ENCODE measurements at places on chromosomes 5 and 9.

DNA sequence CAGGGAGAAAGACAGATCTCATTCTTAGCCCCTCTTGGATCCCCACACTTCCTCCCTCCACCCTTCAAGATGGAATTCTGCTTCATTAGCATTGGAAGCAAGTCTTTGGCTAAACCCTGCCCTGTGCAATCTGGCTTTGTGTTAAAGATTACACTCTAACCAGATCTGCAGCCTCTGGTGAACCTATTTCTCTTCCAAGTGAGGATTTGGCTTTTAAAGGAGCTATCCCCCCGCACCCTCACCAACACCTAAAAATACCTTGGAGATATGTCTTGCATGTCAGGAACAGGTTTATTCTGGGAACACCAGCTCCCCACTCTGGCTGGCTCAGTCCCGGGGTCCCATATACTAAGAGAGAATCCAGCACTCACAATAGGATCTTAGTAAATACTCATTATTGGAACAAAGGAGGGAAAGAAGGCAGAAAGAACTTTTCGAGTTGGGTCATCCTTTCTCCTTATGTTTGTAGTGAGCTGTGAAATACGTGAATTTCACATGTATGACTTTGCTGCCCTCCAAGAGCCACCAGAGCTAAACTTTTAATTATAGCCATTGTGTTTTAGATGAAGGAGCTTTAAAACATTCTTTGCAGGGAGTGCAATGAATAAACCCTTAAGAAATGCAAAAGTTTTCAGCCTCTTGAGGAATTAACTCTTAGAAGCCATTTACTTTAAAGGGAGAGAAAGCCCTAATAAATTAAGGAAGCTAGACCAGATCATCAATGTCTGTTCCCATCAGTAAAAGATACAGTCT lies 53.7 kb upstream of the HRH2 start:
- DNase-seq, result no peak

DNA sequence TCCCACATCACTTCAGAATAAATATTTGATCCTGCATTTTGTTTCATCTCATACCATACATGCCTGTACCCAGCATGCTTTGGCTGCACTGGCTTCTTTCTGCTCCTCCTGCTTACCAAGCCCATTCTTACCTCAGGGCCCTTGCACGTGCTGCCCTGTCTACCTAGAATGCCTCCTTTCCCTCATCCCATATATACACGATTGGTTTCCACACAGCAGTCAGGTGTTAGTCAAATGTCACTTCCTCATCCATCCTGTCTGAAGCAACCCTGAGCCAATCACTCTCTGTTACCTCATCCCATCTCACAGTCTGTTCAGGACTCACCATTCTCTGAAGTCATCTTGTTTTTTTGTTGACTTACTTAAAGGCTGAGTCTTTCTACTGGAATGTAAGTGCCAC lies 30.3 kb downstream of the CAST start:
- no peak for DNase-seq

DNA sequence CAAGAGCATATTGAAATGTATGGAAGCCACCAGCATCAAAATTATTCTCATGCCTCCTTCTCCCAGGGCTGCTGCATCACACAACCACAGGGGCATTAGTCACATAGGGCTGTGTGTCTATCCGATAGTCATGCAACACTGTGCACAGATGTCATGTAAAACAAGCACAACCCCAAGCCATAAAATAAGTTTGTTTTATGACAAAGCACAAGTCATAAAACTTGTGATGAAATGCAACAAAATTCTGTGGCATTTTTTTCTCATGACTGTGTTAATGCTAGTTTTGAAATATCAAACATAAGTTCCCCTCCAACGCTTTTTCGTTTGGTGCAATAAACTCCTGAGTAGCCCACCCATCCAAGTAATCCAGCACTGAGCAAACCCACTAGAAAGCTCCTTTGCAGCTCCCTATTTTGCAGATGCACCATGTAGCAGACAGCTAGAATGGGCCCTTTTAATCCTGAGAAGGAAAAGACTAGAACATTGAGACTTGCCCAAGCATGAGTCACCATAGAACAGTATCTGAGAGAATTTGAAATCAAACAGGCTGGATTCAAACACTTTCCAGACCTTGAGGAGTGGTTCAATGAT lies 93.3 kb upstream of the ZNF366 start:
- no peak for DNase-seq

GRCh38 chr5:57432876-57433275 lies 49.7 kb downstream of the ACTBL2 start:
- no peak for DNase-seq

DNA sequence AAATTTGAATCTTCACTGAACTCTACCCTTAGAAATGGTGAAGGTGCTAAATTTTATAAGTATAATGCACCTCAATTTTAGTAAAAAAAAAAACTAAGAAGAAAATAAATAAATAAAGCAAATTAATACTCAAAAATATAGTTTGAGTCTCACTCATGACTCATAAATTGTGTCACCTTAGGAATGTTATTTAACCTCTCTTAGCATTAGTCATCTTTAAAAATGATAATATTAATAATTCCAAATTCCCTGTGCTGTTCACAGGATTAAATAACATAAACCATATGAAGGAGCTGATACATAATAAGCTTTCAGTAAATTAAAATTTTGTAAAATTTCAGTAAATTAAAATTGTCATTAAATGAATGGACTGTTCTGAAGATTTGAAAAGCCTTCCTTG lies 339.8 kb upstream of the RGMB start:
- no peak for DNase-seq

- no peak for DNase-seq
Measured at GRCh38 chr5:179128976-179129375, 68.8 kb downstream of the ZNF354C start.

GRCh38 chr9:125847735-125848134 lies 100.6 kb downstream of the PBX3 start:
- DNase-seq, result no peak

DNA sequence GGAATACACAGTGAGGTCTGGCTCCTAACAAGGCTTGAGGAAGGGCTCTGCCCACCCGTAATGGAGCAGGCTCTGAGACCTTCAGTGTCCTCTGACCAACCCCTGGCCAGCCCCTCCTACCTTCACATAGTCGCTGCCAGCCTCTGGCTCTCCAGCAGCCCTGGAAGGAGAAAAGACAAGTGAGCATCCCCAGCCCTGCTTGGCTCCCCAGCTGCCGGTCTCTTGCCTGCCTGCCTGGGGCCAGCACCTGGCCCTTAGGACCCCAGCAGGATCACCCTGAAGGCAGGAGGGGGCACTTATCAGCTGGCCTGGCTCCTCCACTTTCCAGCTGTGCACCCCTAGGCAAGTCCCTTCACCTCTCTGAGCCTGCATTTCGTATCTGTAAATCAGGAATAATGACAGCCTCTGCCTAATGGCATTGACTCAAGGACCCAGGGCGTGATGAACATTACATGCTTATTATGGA lies 16.9 kb downstream of the SH2D3C start:
- no peak for DNase-seq

- DNase-seq, result no peak
Measured at GRCh38 chr9:119868694-119869093, 499.5 kb upstream of the BRINP1 start.

DNA sequence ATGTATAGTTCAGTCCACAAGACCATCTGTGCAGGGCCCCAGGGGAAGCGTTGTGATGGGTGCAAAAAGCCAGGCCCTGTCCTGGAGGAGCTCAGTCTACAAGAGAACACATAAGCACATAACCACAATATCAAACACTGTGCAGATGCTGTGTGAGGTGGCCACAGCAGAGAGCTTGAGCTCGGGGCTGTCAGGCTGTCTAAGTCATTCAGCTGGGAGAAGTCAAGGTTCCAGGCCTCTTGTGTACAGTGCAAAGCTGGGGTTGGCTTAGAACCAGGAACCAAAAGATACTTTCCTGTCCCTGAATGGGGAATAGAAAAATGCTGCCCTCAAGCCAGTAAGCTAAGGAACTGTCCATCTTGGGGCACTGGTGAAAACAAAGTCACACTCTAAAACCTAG lies 75.0 kb downstream of the PRDM6 start:
- DNase-seq, result no peak

- no peak for DNase-seq
Measured at GRCh38 chr5:93145767-93146166, 435.3 kb downstream of the NR2F1-AS1 start.

DNA sequence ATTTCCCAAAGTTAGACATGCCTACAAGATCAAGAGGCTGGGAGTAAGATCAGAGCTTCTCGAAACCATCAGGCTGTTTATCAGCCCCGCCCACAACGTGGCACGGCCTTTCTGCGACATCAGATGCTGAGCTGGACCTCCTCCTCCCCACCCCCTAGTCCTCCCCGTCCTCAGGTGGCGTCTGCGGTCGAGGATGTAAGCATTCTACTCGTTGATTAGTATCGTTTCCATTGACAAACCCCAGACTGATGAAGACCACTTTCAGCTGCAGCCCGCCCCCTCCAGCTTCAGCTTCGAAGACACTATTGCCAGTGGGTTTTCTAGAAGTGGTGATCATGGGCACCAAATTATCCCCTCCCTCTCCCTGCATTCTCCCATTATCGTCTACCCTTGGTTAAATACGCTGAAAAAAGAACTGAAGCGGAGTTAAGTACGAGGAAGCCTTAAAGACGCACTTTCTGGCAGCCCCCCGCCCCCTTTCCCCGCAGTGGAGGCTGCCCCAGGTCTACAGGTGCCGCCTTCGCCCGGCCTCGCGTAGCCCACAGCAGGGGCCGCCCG lies 1.1 kb downstream of the PPIC start:
- DNase-seq, result no peak

- DNase-seq, result no peak
Measured at GRCh38 chr5:83632874-83633273, 87.8 kb downstream of the HAPLN1 start.

GRCh38 chr5:179162351-179163235 lies 102.4 kb downstream of the ZNF354C start:
- no peak for DNase-seq

DNA sequence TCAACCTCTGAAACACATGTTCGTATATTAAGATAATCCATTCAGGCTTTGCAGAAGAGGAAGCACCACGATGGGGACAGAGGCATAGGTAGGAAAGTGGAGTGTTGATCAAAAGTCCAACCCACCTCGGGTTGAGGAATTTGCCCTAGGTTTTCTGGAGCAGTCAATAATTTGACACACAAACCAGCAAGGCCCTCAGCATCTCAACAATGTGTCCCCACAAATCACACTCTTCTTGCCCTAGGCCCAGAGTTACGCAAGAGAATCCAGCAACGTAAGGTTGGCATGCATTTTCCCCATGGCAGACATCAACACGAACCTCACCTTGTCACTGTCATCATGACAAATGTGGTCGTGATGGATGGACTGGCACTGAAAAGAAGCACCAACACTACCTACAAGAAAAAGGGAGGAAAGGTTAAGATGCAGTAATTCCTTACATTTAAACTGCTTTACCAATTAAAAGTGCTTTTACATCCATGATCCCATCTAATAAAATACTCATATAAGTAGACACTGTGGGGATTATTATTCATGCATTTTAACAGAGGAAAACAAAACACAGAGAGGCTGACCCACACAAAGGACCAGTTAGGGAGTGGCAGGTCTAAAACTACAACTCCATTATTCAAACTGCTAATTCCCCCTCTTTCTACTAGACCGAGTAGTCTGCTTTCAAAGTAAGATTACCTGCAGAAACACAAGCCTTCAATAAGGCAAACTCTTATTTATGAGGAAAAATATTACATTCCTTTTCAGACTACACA lies 24.4 kb upstream of the RNF38 start:
- no peak for DNase-seq

DNA sequence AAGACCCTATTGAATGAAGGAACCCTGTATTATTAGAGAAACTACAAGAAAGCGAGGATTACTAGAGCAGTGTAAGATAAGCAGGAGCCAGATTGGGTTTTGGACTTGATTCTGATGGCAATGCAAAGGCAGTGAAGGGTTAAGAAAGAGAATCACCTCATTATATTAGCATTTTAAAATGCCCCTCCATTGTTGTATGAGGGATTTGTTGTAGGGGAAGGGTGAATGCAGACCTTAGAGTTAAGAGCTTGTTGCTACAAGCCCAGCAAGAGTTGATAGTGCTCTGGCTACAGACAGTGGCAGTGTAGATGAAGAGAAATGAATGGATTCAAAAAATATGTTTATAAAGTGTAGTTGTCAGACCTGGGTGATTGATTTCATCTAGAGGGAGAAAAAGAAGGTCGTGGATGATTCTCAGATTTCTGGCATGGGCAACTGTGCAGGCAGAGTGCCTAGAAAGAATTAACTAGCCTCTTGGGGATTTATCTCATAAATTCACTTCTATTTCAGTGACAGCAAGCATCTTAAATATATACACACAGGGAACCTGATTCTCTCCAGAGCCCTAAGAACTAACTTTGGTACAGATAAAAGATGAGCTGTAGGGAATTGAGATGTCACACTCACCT lies 344.8 kb downstream of the ARRDC3 start:
- no peak for DNase-seq

- DNase-seq, result no peak
Measured at GRCh38 chr5:91941588-91941987, 558.5 kb upstream of the ARRDC3 start.

- no peak for DNase-seq
Measured at GRCh38 chr5:135089912-135090311, 55.9 kb upstream of the PITX1 start.

DNA sequence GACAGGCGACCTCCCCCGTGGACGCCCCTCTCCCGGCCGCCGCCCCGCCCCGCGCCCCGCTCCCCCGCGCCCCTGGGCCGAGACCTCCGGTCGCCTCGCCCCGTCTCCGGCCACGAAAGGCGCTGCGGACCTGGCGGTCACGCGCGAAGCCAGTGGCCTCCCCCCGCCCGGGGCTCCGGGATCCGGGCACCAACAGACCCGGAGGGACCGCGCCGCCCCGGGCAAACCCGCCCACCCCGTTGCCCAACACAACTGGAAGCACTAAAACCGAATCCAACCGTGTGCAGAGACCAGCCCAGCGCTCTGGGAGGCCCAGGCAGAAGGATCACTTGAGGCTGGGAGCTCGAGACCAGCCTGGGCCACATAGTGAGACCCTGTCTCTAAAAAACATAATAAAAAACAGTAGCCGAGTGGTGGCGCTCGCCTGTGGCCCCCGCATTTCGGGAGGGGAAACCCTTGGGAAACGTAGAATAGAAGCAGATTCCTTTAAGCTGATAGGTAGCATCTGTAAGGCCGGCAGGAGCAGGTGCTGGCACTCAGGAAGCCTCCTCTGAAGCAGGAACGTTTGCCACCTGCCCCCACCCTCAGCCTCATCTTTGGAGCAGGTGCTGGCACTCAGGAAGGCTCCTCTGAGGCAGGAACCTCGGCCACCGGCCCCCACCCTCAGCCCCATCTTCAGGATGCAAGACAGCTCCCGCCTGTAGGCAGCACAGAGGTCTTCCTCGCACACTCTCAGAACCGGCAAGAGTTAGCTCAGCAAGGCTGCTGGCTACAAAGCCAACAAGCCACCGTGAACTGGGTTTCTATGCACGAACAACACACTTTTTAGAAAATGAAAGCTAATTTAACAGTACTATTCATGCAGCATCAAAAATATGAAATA lies 4.6 kb upstream of the SLC9A3 start:
- no peak for DNase-seq

All from CD8-positive, alpha-beta T cell (primary cell).